NCI-H446 (cell line): ENCODE measurements at places on chromosomes 12 and 14.

GRCh38 chr14:97301931-97302559 lies 504.9 kb downstream of the VRK1 start:
- DNase-seq = no peak

GRCh38 chr12:44873898-44874297 lies 2.2 kb downstream of the NELL2 start:
- peak; percentile 16 for DNase-seq

DNA sequence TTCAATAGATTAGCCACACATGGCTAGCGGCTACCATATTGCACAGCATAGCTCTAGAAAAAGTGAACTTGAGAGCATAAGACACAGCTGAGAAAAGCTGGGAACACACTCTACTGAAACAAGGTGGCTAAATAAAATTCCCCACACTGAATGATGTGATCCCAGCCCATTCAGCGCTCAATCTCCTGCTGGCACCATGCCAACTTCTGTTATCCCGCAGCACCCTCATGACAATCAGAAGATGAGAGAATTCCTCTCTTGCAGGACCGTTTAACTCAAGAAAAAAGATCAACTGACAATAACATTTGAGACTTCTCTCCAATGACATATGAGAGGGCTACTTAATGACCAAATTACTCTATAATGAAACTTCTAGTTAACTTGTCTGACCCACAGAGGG lies 115.4 kb downstream of the ADAMTS20 start:
- no peak for DNase-seq

DNA sequence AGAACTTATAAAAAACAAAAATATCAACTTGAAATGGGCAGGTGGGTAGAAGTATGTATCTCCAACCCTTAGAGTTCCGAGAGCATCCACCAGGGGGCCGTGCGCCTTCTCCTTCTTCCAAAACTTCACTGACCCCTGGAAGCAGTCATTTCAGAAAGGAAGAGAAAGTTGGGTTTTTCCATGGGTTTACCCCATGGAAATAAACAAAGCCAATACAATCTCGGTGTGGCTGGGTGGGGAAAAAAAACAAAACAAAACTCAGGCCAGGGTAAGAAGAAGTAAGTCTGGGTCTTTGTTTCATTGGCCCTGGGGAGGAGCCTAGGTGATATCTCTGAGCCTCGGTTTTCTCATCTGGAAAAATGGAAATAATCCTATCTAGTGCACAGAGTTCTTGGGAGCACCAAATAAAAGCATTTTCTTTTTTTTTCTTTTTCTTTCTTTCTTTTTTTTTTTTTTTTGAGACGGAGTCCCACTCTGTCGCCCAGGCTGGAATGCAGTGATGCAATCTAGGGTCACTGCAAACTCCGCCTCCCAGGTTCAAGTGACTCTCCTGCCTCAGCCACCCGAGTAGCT lies 33.6 kb upstream of the HNF1A start:
- peak; percentile 32 for DNase-seq

DNA sequence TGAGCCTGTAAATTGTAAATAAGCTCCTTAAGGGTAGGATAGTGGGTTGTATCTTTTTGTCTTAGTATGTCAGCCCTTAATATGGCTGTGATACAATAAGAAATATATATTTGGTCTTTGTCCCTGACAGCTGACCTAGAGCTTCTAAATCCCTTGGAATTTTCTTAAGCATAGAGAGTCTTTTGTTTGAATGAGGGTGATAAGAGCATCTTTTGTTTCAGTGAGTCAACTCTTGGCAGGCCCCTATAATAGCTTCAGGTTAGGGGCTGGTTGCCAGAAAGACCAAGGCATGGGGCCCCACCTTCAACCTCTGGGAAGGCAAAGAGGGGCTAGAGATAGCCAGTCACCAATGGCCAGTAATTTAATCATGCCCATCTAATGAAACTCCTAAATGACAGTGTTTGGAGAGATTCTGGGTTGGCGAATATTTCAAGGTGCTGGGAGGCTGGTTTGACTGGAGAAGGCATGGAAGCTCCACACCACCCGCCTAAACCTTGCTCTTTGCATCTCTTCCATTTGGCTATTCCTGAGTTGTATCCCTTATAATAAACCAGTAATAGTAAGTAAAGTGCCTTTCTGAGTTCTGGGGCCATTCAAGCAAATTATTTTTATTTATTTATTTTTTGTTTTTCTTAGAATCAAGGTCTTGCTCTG lies 10.5 kb downstream of the PALS1 start:
- DNase-seq = no peak

DNA sequence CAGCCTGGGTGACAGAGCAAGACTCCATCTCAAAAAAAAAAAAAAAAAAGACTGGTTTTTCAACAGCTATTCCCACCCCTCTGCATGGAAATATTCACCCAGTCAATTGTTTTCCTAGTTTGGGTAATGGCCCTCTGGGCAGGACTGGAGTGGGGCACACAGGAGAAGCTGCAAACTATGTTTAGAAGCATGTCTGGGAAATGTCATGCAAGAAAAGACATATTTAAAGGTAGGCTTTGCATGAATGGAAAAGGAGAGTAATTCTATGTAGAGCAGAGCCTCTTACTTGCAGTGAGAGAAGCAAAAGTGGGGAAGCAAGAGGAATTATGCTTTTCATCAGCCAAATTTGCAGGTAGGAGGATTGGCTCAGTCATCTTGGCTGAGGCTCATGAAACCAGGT lies 276.5 kb upstream of the PLEKHG7 start:
- DNase-seq = no peak

GRCh38 chr14:89429199-89430181 lies 12.5 kb upstream of the FOXN3 start:
- peak; percentile 72 for DNase-seq

DNA sequence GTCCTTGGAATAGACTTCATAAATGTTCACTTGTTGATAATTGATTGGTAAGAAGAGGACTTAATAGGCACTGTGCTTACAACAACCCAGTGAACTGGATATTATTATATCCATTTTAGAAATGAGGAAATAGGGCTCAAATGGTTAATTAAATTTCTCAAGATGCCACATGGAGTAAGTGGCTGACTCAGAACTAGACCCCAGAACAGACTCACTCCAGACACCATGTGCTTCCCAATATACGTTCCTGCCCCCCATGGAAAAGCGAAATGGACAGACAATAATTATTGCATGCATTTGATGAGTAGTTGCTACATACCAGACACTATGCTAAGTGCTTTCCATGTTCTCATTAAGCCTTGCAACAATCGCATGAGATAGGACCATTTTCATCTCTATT lies 895 bp upstream of the ANKS1B start:
- DNase-seq = no peak

DNA sequence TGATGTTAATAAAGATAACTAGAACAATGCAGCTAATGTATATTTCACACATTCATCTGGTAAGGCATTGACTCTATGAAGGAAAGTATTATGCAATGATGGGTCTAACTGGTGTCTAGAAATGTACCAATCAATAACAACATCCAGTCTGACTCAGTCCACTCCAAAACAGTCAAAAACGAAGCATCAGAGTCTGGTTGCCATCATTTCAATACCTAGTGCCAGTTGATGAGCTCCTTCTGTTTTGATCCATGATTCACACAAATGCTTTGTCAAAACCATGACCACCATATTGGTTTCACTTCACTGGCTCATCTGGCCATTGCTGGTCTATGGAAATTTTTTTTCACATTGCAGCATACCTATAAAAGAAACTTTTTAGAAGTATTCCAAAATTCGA lies 747.2 kb upstream of the TMEM132C start:
- no peak for DNase-seq

GRCh38 chr14:94481468-94482131 lies 5.6 kb upstream of the SERPINA9 start:
- DNase-seq = no peak

DNA sequence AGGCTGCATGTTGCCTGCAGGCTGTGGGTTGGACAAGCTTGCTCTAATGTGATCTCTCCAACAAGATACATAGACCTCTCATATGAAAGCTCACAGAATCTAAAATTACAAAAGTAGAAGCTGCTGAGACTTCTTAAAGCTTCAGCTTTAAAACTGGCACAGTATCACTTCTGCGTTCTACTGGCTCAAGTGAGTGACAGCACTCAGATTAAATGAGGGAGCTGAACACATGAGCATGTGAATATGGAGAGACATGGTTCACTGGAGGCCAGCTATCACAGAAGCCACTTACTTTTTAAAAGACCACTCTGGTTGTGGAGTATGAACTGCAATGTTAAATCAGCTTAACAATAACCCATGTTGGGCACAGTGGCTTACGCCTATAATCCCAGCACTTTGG lies 29.1 kb upstream of the ANO6 start:
- DNase-seq = no peak

DNA sequence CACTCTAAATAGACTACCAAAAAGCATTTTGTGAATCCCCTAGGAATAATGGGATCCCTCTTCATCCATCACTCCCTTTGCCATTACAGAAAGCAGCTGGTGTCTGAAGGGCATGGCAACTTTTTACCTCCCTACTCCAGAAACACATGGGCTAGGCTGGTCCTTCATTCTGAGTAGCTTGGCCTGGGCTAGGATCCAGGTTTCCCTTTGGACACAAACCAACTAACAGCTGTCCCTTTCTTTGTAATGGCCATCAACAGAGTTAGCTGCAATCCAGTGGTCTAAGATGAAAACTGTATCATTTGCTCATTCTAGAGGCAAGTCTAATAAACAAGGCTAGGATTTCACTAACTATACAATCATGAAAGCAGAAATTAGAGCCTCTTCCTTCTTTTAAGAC lies 7.4 kb downstream of the GRIN2B start:
- peak; percentile 87 for DNase-seq

- no peak for DNase-seq
Measured at GRCh38 chr14:68279777-68280233, 460.2 kb downstream of the RAD51B start.

- DNase-seq = no peak
Measured at GRCh38 chr14:88312257-88312656, 10.8 kb downstream of the KCNK10 start.

GRCh38 chr14:82094829-82095345 lies 561.2 kb upstream of the SEL1L start:
- no peak for DNase-seq

DNA sequence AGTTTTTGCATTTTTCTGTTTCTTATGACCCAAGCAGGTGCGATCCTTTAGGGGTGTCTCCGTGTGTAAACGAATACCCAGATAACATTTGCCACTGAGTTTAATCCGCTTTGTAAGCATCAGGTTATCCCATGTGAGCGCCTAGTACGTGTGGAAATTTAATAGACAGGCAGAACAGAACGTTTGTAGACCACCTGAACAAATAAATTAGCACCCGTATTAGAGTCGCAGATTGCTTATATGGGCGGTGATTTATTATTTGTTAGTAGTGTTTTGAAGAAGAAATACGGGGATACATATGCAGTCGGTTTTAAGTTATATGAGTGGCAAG lies 325 bp downstream of the C12orf60 start:
- DNase-seq = no peak

- DNase-seq = no peak
Measured at GRCh38 chr14:22689199-22689598, 45.0 kb upstream of the OR6J1 start.
